ENCODE measurements at places on chromosomes 7 and 10.

- no peak for DNase-seq
Measured at GRCh38 chr7:90833443-90833842, 237.3 kb downstream of the CDK14 start.

DNA sequence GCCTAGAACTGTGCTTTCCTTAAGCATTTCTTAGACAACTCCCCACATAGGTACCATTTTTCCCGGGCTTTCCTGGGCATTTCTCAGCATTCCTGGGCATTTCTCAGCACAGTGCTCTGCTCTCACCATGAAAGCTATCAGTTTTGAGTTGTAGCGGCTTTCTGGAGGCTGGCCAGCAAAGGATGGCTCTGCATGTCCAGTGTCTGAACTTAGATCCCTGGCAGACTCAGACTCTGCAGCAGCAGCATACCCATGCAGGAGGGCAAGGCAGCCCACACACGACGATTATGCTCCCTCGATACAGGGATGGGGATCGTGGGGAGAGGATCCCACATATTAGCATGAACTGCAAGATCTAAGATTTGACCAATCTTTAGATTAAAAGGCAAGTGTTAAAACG lies 248.9 kb upstream of the MKI67 start:
- DNase-seq, result no peak

GRCh38 chr7:43612599-43613589 lies 30.0 kb downstream of the STK17A start:
- no peak for DNase-seq

- DNase-seq, result no peak
Measured at GRCh38 chr10:128614802-128615553, 488.8 kb upstream of the MKI67 start.

DNA sequence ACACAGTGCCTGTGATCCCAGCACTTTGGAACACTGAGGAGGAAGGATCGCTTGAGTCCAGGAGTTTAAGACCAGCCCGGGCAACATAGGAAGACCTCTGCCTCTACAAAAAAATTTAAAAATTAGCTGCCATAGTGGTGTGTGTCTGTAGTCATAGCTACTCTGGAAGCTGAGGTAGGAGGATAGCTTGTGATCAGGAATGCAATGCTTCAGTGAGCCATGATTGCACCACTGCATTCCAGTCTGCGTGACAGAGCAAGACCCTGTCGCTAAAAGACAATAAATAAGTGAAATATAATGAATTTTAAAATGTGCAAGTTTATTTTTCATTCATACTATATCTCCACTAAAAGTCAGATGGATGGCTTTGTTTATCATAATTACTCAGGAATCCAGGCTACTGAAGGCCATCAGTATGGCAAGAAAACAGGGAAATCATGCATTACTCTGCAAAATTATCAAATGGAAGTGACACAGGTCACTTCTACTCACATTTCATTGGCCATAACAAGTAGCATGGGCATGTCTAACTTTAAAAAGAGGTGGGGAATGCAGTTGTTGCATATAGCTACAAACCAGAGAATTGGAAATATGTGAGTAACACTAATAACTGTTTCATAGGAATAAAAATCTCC lies 32.9 kb upstream of the FAM3C start:
- DNase-seq, result peak; percentile 75

DNA sequence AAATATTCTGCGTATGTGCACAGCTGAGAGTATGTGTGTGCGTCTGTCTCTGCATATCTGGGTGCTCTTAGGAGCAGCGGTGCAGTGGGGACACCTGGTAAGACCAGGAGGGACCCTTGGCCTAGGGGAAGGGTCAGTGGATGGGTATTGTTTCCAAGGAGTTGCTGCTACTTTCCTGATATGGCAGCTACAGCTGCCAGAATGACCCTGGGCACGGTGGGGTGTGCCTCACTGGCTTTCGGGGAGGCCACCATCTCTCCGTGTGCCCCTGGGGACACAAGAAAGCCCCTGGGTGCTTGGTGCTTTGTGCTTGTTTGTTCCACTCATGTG lies 8.6 kb downstream of the PFKFB3 start:
- DNase-seq, result no peak

DNA sequence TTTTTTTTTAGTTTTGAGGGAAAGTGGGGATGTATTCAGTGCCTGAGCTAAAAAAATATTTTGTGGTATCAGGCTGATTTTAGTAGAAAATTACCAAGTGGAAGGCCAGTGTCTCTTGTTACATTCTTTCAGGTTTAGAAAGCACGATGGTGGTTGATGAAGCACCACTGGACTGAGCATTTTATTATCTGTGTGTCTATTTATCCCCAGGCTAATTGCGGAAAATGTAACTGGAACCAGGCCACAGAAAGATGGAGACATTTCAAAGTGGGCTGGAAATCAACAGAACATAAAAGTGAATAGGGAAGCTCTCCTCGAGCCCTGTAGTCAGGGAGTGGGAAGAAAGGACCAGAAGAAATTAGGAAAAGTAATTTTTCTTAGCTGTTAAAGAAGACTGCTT lies 261.0 kb downstream of the STK31 start:
- peak; percentile 19 for DNase-seq

DNA sequence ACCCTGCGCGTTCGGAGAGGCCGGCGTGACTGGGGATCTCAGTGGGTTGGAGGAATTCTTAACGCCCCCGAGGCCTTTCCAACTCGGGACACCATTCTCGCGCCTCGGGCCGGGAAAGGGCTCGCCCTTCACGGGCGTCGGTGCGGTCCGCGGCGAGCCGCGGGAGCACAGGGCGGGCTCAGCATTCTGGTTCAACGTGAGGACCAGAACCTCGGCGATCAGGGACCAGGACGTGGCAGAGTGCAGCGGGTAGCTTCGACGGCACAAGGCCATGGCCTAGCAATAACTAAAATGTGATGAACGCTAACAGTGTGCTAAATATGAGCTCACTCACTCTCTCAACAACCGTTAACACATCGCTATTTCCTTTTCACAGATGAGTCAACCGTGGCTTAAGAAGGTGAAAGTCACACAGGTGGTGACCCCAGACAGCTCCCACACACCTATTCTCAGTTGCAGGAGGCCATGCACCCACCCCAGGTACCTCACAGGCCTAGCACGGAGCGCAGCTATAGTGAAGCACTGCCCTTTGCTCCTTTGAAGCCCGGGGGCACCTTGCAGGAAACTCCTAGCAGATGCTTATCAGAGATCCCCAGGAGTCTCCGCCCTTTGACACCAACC lies 4.5 kb upstream of the EMX2 start:
- DNase-seq, result peak; percentile 14

- no peak for DNase-seq
Measured at GRCh38 chr7:108190891-108191290, 60.7 kb upstream of the LAMB4 start.

DNA sequence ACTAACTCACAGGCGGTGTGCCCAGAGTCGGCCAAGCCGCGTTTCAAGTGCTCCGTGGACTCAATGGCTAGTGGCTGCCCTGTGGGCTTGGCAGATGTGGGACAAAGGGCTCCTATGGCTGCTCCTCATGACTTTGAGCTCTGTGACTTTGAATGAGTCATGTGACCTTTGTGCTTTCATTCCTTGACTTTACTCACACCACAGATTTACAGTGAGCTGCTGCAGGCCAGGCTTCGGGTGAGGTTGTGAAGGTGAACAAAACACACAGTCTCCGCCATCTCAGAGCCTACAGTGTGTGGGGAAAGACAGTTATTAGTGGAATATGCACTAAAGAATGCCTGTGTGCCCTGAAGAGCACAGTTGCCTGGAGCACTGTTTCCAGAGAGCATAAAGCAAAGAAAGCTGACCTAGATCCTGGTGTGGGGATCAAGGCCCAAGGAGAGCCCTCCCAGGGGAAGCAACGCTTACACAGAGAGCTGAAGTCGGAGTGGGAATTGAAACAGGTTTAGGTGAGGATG lies 29.7 kb upstream of the PLEKHA1 start:
- DNase-seq, result peak; percentile 95

DNA sequence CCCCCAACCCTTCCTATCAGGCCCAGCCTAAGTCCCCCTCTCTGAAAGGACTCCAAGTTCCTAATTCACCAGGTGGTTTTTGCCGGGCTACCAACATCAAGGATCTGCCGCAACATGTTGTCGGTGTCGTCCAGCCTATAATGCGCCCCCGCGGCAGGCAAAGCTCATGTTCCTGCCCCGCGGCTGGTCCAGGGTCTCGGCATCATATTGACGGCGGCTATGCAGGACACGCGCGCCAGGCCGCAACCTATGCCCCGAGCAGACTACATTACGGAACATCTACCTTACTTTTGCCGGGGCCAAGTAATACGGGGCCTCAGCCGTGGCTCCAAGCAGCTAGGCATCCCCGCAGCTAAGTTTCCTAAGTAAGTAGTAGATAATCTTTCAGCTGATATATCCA lies 24.6 kb upstream of the FAM221A start:
- DNase-seq, result no peak

DNA sequence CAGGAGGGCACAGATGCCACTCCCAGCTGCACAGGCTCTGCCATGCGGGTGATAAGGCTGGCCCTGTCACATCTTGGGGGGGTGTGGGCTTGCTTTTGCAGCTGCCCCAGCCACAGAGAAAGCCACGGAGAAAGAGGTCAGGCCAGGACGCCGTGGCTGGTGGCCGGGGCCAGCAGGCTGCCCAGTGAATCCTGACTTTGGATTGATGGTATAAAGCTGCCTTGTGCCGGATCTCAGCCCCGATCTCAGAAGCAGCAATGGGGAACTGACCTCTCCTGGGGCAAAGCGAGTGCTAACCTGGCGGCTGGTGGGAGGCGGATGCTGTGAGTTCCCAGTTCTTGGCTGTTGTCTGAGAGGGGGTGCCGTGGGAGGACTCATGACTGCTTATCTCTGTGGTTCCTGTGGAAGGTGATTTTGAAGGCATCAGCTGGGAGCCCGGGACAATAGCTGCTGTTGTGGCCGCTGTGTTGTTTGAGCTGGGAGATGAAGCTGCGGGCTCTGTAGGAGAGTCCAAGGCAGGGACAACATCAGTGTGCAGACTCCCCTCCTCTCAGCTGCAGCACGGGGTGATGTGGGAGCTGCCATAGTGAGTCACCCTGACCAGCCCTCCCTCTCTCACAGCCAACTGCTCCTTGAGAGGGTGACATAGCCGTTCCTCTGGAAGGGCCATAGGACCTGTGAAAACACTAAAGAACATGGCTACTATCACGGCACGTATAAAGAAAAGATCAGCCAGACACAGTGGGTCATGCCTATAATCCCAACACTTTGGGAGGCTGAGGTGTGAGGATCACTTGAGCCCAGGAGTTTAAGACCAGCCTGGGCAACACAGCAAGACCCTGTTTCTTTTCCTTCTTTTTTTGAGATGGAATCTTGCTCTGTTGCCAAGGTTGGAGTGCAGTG lies 17.0 kb downstream of the IL15RA start:
- no peak for DNase-seq

DNA sequence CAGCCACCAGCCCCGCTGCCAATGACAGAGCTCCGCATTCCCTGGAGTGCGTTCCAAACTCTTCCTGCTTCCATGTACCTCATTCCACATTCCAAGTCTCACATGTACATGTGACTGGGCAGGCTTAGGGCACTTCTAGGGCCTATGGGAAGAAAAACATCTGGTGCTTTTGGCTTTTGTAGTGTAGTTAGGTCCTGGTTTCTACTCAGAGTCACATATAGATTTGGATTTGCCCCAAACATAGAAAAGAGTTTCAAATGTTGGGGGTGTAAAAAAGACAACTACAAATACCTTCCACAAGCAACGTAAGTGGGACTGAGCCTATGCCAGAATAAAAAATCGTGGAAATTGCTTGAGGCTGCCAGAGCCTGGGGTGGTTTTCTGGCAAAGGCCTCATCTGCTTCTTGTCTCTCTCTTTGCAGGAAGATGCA lies 84.1 kb downstream of the ZNF467 start:
- DNase-seq, result no peak

DNA sequence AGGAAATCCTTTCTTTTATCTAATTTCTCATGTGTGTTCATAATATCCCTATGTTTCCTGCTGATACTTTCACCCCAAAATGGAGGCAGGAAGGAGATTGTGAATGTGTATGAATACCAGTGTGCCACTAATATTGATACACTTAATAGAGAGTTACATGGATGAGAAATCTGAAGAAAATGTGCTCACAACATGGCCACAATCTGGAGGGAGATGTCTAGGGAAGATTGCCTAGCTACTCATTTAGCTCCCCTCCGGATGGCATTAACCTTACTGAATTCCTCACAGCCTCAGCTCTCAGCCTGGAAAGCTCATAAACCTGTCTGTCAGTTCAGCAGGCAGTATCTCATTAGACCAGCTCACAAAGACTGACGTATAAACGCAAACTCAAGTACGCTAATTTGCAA lies 23.4 kb upstream of the DMTF1 start:
- no peak for DNase-seq

- DNase-seq, result no peak
Measured at GRCh38 chr10:52805414-52806285, 33.1 kb upstream of the MBL2 start.

GRCh38 chr10:129361676-129362376 lies 105.2 kb upstream of the MGMT start:
- DNase-seq, result no peak

- no peak for DNase-seq
Measured at GRCh38 chr7:34991938-34992840, 45.1 kb downstream of the DPY19L1 start.

DNA sequence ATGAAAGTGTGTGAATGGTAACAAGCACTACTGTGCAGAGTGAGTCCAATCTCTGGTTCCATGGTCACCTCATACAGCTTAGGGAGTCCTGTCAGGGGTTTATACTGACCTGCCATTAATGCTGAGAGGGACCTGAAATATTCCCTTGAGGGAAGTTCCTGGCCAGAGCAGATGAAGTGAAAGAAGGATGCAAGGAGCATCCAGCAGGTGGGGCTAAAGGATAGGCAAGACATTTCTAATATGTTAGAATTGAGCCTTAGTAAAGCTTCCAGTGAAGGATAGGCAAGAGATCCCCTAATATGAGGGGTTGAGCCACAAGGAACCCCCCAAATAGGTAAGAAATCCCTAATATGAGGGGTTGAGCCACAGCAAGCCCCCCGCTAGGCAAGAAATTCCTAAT lies 25.5 kb upstream of the FAM221A start:
- peak; percentile 32 for DNase-seq

DNA sequence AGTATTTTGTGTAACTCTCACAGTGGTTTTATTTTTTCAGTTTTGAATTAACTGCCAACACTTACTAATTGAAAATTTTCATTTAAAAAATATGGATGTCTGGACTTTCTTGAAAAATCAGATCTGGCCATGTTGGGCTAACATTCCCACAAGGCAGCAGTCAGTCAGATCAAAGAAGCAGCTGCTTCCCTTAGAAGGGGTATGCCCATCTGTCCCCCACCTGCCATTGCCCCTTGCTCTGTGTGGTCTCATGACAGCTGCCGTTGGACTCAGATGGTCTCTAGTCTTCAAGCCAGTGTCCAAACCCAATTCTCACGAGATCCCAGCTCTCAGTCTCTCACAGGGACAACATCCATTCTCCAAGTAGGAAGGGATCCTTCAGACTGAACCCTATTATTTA lies 212.1 kb upstream of the GHITM start:
- no peak for DNase-seq

DNA sequence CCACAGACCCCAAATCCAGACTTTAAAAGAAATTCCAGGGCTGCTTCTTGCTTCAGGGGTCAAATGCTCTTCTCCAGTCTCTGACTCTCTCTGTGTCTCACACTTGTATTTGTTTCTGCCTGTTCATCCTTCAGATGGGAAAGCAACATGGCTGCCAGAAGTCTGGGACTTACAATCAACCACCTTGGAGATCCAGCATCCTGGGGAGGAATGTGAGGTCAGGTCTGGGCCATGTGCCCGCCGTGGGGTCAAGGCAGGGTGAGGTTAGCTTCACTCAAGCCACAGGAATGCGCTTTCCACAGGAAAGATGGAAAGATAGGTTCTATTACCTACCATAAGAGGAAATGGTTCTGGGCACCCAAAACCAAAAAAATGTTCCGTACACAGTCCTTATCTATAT lies 34.3 kb upstream of the NPVF start:
- peak; percentile 51 for DNase-seq

- DNase-seq, result no peak
Measured at GRCh38 chr10:15043674-15044073, at the start of gene OLAH. TSS of gene OLAH (plus strand) at chr10:15043943. CDS start at chr10:15047289, 3,346 bp downstream.

All from trophoblast cell (in vitro differentiated cells and primary cell).